ENCODE measurements at places on chromosomes 2 and 18.

DNA sequence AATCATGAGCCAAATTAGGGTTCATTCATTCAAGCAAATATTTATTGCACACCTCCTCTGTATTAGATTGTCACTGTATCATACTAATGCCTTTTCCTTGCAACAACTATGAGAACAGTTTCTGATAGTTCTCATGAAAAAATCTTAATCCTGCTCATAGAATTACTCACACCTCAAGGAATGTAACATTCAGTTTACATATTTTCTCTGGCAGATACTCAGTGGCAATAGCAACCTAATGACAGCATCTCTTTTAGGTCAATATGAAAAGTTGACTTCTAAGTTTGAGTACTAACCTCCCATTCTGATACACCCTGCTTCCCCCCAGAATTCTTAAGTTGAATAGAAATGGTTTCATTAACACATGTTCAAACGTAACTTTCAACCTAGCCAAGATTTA is 132.0 kb downstream of the VWC2L start:
- no peak for DNase-seq

DNA sequence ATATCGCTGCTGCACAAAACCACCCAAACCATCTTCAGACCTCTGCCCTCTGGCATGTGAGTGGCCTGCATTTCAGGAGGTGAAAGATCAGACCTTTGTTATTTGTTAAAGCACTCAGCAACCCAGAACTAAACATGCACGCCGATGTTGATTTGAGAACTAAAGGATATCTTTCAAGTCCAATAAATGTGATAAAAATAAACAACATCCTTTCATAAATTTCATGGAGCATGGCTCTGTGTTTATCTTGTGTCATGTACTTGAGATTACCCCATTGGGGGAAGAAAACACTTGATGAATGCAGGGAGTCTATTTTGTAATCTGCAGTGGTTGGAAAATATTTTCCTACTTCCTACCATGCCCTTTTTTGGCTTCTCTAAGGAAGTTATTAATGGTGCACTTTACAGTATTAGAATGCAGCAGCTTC is 70.8 kb upstream of the GATA6 start:
- DNase-seq = no peak

- no peak for DNase-seq
These were observed 3.4 kb downstream of the CSRNP3 start for GRCh38 chr2:165472922-165473321.

- no peak for DNase-seq
These were observed 66.1 kb downstream of the BAZ2B start for GRCh38 chr2:159550231-159550630.

GRCh38 chr2:99200076-99200800 is 19.3 kb downstream of the MRPL30 start:
- no peak for DNase-seq

DNA sequence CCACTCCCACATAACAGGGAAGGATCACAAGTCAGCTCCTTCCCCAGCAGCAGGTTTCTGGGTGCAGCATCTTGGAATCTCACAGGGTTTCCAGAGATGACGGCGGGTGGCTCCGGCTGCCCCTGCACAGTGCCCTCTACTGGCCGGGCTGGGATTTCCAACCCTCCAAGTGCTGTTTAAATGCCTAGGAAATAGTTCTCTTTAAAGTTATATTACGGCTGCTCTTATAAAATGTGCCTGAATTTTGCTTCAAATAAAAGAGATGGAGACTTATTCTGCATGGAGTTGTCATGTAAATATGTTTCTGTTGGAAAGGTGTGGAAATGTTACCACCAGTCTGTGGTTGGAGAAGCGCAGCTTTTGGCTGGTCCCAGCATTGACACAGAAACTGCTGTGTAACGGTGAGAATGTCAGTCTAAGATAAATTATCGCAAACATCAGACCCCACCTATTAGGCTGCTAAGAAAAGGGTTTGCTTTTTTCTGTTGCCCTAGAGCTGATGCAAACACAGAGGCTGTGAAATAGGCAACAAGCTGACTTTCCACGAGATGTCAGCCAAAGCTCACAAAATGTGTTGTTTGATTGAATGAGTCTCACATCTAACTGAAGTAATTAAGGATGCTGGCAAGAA is 3.3 kb upstream of the HJURP start:
- DNase-seq = no peak

- no peak for DNase-seq
These were observed 36.8 kb upstream of the AQP4 start for GRCh38 chr18:26902291-26902690.

- no peak for DNase-seq
These were observed 17.0 kb downstream of the MRPS5 start for GRCh38 chr2:95104606-95105005.

DNA sequence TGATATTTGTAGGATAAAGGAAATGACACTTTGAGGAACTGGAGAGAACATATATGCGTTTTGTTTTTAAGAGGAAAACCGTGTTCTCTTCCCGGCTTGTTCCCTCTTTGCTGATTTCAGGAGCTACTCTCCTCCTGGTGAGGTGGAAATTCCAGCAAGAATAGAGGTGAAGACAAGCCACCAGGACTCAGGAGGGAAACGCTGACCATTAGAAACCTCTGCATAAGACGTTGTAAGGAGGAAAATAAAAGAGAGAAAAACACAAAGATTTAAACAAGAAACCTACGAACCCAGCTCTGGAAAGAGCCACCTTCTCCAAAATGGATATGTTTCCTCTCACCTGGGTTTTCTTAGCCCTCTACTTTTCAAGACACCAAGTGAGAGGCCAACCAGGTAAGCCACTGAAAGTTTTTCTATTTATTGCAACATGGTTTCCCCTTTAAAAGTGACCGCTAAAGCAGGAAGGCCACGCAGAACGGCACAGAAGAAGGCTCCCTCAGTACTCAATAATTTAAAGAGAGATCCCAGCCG is 735 bp downstream of the NRP2 start:
- no peak for DNase-seq

- no peak for DNase-seq
These were observed 70.8 kb downstream of the RTP5 start for GRCh38 chr2:241940329-241940728.

DNA sequence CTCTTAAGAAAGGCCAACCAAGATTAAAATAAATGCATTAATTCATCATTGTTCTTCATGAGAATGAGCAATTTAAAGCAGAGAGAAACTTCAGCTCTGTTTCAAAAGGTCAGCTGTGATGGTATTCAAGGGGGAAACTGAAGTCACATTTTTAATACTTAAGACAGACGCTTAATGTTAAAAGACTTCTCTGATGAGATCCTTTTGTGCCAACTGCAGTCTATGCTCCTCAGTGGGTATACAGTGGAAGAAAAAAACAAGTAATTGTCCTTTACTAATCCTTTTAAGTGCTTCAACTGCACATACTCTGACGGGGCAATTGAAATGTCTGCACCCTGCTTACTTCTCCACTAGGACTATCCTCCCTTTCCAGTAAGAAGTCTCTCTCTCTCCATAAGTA is 309.7 kb downstream of the GULP1 start:
- no peak for DNase-seq
